ENCODE measurements at places on chromosomes 1 and 21.

GRCh38 chr1:20823845-20824244 lies 36.7 kb upstream of the HP1BP3 start:
- DNase-seq, result no peak

DNA sequence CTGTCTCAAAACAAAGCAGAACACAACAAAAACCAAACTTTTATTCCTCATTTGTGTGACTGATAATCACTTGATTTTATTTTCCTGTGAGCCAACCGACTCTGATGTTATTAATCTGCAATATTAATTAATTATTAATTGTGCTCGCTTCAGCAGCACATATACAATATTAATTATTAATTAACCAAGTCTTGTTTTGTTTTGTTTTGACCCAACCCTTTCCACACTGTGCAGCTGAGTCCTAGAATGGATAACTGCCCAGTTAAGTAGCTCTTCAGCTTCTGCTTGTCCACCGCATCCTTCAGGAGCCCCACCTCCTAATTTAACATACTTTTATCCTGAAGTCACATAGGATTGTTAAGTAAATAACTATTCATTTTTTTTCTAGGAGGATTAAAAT lies 47.4 kb upstream of the EXO1 start:
- DNase-seq, result no peak

DNA sequence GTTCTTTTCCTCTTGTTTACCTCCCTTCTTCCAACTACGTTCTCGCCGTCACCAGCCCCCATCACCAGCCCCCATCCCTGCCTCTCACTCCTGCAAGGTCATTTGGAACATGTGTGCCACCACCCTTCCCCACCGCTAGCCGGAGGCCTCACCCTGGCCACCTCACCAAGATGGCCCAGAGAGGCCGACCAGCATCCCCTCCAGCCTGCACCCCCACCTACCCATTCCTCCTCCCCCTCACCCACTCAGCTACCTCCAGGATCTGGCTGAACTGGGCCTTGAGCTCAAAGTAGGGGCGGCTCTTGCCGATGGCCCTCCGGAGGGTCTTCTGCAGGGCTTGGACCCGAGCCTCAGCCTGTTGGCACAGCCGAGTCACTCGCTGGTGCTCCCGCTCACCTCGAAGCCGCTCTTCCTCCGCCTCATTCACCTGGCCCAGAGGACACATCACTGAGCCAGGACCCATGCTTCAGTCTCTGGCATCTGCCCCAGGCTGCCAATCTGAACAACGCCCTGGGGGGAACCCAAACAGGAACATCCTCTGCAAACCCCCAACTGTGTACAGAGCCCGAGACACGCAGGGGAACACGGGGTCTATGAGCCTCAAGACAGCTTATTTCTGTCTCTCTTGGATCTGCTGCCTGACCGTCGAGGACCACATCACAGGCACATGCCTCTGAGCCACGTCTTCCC lies 12.8 kb downstream of the SH3BP5L start:
- DNase-seq, result no peak

DNA sequence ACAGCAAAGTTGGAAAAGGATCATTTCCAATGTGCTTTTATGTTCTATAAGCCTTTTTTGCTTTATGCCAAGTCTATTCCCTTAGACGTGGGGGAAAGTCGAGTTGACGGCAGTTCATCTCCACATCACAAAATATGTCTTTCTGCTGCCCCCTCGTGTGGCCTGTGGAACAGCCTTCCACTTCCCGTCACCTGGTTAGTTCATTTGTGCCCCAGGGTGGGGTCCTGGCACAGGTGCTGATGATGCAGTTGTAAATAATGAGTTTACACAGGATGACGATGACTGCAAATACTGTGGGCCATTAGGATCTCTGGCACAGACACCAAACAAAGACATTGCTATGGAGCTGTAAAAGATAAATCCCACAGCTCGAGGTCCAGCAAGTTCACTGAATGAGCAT lies 10.0 kb upstream of the OTUD3 start:
- peak; percentile 56 for DNase-seq

DNA sequence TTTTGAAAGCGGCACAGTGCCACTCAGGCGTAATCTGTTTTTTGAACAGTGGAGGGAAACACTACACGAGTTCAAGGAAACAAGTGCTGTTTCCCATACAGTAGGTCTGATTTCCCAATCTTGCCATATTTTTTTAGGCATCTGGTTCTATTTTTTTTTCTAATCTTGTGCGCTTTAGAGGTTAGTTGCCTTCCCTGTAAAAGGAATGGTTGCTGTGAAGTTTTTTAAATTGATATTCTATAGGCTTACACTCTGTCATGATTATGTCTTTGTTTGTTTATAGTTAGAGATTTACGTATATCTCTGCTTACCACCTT lies 1.2 kb downstream of the NASP start:
- DNase-seq, result no peak

- no peak for DNase-seq
Observed at GRCh38 chr1:28278763-28279162, 19.4 kb downstream of the SESN2 start.

DNA sequence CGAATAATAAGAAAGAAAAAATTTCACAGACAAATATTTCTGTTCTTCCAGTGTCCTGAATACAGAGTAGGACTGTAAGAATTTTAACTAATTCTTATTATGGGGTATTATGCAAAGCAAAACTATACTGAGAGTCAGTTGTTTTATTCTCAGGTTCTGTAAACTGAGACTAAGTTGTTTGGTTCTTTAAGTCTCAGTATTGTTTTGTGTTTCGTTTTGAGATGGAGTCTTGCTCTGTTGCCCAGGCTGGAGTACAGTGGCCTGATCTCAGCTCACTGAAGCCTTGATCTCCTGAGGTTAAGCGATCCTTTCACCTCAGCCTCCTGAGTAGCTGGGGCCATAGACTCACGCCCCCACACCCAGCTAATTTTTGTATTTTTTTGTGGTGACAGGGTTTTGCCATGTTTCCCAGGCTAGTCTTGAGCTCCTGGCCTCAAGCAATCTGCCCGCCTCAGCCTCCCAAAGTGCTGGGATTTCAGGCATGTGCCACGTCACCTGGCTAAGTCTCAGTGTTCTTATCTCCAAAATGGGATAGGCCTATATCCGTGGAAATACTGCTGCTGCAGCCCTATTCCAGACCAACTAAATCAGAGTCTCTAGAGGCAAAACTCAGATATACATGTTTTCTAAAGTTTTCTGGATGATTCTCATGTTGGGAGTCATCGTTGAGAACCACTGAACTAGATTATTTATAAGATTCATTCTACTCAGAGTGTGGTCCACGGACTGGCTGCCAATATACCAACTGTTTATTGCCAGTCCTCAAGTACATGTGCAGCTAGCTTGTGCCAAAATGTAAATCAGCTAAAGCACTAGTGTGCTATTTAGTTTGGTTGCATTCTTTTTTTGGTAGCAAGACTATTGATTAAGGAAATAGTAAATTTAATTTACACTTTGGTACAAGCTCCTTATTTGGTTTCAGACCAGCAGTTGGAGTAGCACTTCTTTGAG lies 116.6 kb downstream of the HS2ST1 start:
- no peak for DNase-seq

- peak; percentile 29 for DNase-seq
Observed at GRCh38 chr1:14392161-14392858, 206.2 kb upstream of the KAZN start.

DNA sequence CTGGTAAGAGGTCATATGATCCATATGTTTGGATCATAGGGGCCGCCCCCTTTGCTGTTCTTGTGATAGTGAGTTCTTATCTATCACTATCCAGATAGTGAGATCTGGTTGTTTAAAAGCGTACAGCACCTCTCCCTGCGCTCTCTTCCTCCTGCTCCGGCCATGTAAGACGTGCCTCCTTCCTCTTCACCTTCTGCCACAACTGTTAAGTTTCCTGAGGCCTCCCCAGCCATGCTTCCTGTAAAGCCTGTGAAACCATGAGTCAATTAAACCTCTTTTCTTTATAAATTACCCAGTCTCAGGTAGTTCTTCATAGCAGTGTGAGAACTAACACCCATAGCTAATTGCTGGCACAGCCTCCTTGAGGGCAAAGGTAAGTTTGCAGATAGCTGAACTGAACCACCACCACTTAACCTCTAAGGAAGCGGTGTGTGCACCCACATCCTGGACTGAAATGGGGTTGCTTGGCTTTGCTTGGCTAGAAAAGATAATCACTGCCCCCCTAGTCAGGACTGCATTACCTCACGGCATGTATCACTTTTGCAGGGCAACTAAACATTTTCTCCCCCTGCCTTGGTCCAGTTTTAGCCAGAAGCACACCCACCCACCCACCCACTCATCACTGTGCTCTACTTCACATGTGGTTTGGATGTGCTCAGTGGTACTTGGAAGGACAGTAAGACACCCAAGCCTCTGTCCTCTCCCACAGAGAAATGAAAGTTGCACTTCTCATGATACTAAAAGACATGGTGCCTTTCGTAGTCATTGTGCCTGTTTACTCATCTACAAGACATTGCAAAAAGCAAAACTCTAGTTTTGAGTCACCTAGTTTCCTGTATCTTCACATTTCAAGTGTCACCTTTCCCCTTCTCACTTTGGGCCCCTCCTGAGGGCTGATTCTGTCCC lies 23.1 kb upstream of the PTAFR start:
- DNase-seq, result no peak

DNA sequence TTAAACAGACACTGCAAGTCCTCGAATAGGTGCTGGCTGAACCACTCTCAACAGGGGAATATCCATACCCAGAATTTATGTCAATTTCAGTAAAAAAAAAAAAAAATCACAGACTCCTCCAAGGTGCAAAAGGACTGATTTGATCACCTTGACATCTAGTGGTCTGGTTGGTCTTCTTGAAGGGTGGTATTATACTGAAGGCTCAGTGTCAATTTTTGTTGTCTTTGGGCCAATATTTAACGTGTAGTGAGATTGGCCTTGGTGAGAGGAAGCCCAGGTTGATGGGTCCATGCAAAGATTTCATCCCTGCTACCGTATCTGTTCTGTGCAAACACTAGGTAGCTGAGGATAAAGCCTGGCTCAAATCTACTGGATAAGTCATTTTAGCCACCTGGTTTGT lies 4.0 kb upstream of the GBP5 start:
- DNase-seq, result no peak

DNA sequence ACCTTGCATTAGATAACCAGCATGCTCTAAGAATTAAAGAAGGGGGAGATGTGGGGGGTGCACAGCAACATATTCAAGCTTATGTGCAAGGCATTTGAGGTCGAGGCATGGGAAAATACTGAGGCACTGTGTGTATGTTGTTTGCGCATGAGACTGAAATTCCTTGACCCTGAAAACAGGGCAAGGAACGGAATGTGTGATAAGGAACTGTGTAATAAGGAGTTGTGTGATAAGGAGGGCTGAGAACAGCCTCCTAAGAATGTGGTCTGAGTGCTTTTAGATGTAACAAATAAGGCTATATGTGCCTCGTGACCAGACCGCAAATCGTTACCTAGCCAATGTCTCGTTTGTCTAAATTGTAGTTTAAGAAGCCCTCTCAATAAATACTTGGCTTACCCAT lies 26.5 kb upstream of the ITLN1 start:
- no peak for DNase-seq

DNA sequence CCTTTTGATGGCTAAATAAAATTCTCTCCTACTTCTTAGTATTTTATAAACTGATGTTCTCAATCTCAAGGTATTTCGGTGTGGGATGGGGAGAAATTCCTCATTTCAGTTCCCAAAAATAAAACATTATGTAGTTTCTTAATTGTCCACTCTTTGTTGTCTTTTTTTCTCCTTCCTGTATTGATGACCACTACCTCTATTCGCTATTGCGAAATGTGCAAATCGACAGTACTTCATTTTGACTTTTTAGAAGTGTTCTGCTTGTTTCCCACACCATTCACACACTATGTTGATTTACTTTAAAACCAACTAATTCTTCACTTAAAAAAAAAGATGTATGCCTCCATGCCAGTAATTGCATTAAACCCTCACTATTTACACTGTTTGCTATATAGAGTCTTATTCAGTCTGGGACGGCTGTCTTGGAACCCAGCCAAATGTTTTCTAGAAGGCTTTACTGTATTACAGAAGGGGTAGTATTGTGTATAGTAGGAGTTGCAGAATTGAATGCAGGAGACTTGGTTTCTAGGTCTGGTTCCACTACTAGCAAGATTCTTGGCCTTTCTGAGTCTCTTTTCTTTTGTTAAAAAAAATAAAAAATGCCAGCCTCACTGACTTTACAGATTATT lies 5.6 kb downstream of the RNF2 start:
- DNase-seq, result no peak

- no peak for DNase-seq
Observed at GRCh38 chr1:146013559-146013922, 8.0 kb downstream of the HJV start.

DNA sequence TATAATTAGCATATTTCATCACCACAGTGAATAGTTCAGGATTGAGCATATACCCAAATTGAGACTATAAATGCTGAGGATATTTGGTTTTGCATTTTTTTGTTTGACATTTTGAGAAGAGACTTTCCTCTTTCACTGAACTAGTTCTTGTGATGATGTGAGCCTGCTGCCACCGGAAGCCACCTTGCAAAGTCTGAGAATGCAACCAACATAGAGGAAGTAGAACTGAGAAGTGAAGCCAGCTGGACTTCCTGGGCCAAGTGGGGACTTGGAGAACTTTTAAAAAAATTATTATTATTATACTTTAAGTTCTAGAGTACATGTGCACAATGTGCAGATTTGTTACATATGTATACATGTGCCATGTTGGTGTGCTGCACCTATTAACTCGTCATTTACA lies 102.3 kb downstream of the RPE65 start:
- no peak for DNase-seq

DNA sequence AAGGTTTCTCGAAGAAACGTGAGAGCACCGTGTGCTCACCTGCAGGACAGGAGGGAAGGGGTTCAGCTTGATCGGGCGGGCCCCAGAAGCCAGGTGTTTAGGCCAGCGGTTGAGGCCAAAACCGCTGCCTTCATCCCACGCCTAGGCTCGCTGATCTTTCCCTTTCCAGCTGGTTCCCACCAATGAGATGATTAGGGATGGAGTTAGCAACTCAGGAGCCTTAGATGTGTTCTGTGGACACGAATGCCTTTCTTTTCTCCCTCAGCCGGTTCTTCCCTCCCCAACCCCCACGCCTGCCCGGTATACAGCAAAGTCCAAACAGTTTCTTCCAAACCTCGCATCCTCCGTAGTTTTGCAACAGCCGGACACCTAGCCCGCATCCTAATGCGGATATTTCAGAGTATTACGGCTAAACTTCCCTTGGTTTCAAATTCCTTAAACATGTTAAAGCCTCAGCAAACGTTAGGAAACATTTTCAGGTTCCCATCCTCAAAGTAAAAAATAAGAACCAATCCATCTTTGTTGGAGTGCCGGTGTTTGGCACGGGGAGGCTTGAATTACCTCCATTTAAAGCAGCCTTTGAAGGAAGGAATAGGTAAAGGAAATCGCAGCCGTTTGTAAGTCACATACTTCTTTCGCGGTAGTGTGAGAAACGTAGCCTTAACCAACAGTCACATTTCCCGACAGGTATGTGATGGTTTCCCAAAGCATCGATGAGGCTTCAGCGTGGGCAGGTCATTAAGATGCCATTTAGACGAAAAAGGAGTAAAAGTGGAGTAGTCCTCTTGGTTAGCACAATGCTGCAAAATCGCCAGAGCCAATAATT lies 1.1 kb downstream of the LRRC8C start:
- DNase-seq, result peak; percentile 53

GRCh38 chr1:236608930-236609726 lies 4.8 kb upstream of the HEATR1 start:
- DNase-seq, result peak; percentile 59
